ENCODE measurements at places on chromosomes 3 and 15.

- no peak for DNase-seq
Observed at GRCh38 chr15:72486144-72486543, 12.0 kb downstream of the ARIH1 start.

- DNase-seq, result no peak
Observed at GRCh38 chr15:100106732-100107131, 235.0 kb downstream of the ADAMTS17 start.

- no peak for DNase-seq
Observed at GRCh38 chr15:62781081-62781497, 261.5 kb upstream of the TPM1 start.

DNA sequence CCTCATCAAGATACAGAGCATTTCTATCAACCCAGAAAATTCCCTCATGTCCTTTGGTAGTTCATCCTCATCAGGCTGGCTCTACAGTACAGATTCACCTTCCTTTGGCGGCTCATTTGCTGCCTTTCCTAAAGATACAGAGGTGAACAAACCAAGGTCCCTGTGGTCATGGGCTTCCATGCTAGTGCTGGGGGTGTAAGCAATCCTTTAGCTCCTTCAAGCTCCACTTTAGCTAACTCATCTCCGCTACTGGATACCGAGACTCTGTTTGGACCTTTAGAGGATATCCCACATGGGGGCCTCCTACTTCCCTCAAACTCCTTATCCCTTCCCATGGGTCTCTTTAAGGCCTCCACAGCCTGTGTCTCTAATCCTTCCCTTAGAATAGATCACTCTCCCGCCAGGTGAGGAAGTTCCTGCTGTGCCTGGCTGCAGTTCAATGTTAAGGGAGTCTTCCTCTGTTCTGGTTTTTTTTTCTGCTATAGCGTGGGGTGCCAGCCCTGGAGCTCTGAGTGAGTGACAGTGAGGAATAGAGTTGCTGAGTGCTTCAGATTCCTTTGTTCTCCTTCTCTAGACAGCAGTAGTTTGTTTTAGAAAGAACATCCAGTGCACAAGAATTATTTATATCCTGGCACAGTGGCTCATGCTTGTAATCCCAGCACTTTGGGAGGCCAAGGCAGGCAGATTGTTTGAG, 30.7 kb downstream of the CLEC3B start:
- no peak for DNase-seq

DNA sequence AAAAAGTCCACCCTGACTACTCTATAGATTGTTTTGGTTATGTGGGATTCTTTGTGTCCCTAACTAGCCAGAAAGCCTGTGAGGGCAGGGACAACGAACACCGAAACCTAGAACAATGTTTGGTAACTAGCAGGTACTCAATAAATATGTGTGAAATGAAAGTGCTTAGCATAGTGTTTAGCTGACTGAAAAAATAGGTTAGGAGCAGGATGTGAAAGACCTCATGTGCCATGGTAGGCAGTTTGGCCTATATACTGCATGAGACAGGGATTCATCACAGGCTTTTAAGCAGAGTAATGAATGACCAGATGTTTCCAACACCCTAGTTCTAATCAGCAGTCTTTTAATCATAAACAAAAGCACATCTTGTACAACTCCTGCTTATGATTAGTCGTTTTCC, 64.2 kb downstream of the MYO5A start:
- DNase-seq, result no peak

- DNase-seq, result no peak
Observed at GRCh38 chr3:69435274-69436265, 49.7 kb upstream of the FRMD4B start.

DNA sequence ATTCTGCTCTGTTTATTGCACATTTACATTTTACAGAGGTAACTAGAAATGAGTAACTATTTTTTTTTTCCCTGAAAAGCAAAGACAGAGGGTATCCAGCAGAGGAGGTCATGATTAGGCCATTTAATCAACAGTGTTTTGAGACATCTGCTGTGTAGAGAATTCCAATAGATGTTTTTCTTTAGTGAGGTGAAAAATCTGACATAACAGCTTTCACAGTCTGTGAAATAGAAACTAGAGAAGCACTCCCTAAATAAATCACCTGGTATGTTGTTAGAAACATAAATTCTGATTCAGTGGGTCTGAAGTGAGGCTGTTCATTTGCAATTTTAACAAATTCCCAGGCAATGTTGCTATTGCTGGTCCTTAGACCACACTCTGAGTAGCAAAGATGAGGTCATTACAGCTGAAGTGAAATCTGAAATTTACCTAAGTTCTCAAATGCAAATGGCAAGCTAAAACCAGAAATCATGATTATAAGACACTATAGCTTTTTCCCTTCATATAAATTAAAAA, 329.2 kb upstream of the LRRC3B start:
- no peak for DNase-seq

- peak; percentile 54 for DNase-seq
Observed at GRCh38 chr3:120469440-120469839, 18.6 kb upstream of the FSTL1 start.

DNA sequence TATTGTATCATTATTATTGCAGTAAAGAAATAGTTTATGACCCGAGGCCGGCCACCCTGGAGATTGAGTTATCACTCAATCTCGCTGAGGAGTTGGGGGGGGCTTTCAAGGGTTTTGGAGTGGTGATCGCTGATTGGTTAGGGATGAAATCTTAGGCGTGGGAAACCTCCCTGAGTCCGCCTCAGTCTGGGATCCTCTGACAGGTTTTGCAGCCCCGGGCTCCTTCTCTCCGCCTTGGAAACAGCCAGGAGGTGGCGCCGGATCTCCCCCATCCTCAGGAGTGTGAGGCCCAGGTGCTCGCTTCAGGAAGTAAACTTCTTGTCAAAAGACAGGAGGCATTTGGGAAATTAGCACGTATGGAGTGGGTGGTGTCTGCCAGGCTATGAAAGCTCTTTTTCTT, 41.1 kb upstream of the SEC61A1 start:
- DNase-seq, result no peak

Measured in HFFc6 (cell line).